ENCODE measurements at places on chromosomes 16 and 17.

- no peak for DNase-seq
Observed at GRCh38 chr17:49482144-49482817, 12.8 kb upstream of the NGFR start.

DNA sequence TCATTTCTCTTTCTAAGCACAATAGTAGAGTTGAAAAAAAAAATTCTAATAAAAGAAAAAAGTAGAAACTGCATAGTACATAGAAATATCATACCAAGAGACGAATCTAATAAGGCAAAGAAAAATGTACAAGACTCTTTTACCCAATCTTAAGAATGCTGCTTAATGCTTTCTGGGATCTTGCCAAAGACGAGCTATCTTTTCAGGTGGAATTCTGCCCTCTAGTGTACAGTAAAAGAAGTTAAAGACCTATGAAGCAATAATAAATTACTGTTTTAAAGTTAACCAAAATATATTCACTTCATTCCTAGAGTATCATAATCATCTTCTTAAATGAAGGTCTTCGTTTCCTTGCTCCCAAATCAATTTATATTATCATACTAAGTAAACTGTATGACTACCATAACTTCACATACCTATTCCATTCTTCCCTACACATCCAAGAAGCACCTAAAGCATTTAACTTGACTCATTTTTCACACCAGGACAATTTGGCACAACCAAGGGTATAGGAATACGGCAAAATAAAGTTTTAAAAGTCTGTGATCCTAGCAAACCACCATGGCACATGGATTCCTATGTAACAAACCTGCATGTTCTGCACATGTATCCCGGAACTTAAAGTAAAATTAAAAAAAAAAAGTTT lies 47.7 kb downstream of the CFDP1 start:
- no peak for DNase-seq

- DNase-seq: no peak
Observed at GRCh38 chr16:78869492-78869891, 731.0 kb downstream of the MAF start.

- DNase-seq: no peak
Observed at GRCh38 chr17:41689497-41690299, 1.0 kb downstream of the EIF1 start.

GRCh38 chr16:85464383-85465305 lies 148.5 kb upstream of the GSE1 start:
- DNase-seq: no peak

- no peak for DNase-seq
Observed at GRCh38 chr16:8863594-8864424, 5.0 kb downstream of the CARHSP1 start.

DNA sequence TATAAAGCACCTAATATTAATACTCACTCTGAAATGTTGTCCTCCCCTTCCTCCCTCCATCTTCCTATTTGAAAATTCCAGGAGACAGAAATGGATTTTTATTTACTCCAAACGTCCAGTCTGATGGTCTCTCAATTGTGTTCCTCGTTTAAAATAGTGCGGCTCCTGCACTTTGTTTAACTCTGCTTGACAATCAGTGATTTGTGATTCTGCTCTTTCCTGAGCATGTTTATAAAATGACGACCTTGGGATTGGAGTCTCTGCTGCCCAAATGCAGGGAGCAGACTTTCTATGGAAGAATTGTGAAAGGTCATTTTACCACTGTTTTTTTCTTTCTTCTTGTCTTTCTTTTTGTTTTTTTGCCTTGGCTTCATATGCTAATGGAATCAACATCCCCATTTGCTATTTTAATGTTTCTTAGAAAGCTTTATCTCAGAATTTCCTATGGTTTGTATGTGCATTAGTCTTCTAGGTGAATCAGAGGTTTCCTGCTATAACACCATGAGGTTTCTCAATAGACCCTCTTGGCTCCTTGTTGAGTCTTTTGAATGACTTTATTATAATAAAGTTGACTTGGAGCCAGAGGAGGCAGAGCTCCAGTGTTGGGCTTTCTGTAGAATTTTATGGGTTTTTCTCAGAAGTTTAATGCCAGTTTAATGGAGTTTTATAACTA lies 376.5 kb downstream of the CDH11 start:
- no peak for DNase-seq

DNA sequence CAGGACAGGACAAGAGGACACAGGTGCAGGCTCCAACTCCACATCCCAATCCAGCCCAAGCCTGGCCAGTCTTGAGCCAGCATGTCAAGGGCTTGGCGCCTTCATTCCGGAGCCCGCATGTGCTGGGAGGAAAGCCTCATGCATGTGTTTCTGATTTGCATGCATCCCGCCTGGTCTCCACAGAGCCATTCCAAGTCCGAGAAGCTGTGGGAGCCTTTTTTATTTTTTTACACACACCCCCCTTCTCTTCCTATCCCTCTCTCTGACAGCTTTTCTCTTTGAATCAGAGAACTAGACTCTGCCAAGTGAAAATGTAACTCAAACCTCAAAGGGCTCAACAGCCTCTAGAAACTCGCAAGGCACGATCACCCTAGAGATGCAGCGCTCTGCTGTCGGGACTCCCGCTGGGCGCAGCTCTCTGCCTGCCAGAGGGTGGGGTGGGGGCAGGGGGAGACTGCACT lies 45.1 kb downstream of the NOG start:
- no peak for DNase-seq

DNA sequence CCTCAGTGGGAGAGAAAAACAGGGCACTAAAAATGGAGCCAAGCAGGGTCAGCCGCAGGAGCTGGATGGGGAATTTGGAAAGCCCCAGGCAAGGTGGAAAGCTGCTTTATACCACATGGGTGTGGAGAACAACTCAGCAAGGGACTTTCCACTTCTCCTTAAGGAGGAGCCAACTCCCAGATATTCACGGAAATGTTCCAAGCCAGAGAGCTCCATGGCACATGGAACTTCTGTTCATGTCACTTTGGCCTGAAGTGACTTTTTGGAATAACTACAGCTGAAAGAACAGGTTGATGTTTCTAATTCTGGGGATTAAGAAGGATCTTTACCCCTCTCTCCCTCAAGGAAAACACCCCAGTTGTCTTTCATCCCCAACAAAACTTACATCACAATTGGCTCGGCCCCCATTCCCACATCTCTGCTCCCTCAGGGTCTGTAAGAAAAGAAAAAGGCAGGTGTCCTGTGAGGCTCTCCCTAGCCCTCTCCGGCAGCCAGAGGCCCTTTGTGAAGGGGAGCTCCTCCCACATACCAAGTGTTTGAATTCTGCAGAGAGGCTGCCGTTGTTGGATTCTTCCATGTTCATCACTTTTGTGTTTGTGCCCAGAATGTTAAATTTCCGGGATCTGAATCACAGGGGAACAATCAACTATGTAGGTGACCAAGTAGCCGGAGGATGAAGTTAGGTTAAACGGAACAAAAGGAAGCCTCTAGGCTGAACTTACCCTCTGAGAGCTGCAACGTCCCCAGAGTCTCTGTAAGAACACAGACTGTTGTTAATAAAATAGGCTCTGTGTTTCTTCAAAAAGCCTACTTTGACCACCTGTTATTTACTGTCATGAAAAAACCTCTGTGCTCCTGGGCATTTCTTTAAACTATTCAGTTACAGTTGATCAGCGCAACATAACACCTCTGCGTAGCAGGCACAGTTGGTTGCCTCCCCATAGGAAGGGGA lies 41.0 kb downstream of the STAT5A start:
- DNase-seq: no peak

GRCh38 chr17:74444406-74444805 lies 12.5 kb downstream of the GPRC5C start:
- no peak for DNase-seq

- no peak for DNase-seq
Observed at GRCh38 chr17:33459078-33459940, 166.2 kb upstream of the ASIC2 start.

DNA sequence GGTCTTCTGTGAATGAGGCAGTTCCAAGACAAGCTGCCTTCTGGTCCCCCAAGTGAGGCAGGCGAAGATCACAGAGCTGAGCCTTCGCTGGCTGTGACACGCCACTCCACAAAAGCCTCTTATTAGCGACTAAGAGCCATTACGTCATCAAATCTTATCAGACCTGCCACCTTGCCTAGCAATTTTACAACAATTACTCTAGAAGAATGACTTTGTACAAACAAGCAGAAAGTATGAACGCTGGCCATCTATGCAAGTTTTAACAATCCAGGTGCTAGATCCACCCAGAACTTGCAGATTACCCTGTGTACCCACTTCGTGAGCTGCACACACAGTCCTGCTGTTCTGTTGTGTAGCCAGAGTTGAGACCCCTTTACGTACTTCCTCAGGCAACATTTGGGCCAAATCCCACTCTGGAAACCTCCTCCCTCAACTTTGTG lies 3.8 kb upstream of the ICAM2 start:
- no peak for DNase-seq

DNA sequence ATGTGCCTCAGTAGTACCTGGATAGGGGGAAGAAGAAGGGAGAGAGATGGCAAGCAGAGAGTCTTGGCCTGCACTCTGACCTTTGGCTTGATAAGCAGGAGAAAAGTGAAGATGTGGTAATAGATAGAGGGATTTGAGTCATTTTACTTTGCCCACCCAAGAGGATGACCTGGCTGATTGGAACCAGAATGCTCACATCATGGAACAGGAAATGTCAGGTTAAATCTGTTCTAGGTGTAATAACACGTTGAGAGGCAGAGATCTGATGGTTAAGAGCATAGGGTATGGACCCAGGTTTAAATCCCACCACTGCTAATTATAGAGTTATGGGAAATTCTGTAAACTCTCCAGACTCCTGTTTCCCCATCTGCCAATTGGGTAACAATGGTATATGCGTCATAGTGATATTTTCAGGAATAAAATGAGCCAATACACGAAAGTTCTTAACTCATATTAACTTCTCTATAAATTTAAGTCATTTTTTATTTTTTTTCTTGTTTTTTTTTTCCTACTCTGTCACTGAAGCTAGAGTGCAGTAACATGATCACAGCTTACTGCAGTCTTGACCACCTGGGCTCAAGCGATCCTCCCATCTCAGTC lies 8.1 kb upstream of the CCL18 start:
- DNase-seq: no peak

DNA sequence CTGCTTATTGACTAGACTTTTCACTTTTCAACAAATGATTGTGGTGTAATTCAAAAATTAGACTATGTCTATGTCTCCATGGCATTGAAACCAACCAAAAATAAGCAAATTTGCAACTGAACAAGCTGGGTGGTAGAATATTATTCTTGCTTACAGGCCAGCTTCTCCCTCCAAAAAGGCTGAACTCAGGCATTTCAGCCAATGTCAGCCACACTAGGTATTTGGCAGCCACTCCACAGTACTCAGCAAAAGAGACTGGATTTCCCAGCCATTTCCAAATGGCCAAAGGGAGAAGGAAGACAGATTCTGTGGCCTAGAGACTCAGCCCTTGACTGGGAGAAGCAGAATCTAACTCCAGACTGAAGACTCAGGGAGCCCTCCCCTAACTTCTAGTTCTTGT lies 121.8 kb upstream of the IRX5 start:
- no peak for DNase-seq

GRCh38 chr17:67328026-67328425 lies 38.4 kb downstream of the PSMD12 start:
- no peak for DNase-seq

- no peak for DNase-seq
Observed at GRCh38 chr16:76669288-76669687, 392.1 kb downstream of the CNTNAP4 start.

GRCh38 chr16:88442727-88443576 lies 10.1 kb upstream of the ZFPM1 start:
- peak; percentile 1 for DNase-seq

DNA sequence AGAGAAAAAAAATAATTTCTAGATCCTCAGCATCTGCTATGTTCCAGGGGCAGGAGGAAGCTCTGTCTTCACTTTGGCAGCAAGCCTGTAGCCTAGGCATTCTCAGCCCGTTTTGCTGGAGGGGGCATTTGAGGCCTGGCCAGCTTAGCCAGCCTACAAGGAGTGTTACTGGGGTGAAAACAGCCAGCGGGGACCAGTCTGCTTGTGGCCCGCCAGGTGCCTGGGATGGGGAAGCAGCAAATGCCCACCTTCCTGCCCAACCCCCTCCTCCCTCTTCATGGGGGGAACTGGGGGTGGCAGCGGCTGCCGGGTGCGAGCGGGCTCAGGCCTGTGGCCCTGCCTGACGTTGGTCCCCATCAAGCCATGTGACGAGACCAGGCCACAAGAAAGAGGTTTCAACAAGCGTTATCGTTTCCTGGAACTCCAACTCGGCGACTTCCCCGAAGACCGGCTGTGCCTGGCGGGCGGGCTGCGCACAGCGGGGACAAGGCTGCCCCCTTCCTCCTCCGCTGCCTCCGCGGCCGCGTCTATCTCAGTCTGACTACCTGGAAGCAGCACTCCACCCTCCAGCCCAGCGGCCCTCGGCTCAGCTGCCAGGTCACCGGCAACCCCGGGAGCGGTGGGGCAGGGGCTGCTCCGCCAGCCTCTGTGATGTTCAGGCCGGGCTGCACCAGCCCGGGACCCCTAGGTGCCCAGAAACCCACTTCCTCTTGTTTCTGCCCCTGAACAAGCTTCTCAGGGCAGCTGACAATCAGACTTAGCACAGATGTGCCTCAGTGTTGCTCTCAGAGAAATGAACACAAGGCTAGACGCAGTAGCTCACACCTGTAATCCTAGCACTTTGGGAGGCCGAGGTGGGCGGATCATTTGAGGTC lies 22.9 kb downstream of the SOCS1 start:
- no peak for DNase-seq

DNA sequence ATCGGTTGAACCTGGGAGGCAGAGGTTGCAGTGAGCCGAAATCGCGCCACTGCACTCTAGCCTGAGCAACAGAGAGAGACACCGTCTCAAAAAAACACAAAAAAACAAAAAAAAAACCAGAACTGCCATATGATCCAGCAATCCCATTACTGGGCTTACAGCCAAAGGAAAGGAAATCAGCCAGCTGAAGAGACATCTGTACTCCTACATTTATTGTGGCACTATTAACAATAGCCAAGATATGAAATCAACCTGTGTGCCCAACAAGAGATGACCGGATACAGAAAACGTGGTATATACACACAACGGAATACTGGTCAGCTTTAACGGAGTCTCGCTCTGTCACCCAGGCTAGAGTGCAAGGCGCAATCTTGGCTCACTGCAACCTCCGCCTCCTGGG lies 14.6 kb downstream of the FANCA start:
- no peak for DNase-seq

Data from NCI-H1048 (cell line).